AG20443 (cell line): ENCODE measurements at places on chromosomes 12 and 14.
A peak's percentile ranks its signal among the peaks of the same experiment; 100 is the strongest.

DNA sequence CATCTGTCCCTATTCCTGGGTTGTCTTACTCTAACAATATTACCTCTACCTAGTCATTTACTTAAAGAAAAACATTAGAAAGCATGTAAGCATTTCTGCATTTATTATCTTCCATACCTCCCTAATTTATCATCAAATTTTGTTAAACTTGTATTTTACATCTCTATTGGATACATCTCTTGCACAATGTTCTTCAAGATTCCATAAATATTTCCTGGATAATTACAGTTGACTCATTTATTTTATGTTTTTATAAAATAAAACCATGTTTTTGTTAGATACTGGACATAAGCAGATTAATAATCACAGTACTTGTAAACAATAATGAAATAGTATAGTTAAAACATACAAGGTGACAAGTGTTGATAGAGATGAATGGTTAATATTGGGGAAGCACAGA is 209.0 kb downstream of the TMTC3 start:
- DNase-seq, result no peak

DNA sequence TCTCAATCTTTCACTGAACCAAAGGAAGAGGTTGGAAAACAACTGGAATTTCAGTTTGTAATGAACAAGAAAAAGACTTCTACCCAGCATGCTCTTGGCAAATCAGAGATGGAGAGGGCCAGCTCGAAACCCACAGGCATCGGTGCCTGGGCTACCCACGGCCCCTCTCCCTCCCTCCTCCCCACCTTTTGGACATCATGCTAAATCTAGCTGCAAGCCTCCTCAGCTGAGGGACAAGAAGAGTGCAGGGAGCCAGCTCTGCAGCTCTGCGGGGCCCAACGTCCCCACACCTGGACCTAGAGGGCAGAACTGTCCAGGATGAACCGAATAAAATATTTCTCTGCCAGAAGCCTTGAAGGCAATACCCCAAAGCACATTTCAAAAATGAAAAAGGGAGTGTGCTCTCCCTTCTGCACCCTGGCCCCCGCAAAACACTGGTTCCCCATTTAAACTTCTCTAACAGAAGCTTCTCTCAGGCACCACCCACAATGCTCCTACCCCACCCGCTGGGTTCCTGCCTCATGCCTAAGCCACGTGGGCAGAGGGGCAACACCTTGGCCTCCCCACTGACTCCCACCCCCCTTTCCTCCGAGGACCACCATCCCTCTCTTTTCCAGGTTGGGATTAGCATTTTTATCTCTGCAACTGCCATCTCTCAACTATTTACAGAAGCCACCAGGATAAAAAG is 8.2 kb downstream of the CAMKK2 start:
- DNase-seq, result no peak

DNA sequence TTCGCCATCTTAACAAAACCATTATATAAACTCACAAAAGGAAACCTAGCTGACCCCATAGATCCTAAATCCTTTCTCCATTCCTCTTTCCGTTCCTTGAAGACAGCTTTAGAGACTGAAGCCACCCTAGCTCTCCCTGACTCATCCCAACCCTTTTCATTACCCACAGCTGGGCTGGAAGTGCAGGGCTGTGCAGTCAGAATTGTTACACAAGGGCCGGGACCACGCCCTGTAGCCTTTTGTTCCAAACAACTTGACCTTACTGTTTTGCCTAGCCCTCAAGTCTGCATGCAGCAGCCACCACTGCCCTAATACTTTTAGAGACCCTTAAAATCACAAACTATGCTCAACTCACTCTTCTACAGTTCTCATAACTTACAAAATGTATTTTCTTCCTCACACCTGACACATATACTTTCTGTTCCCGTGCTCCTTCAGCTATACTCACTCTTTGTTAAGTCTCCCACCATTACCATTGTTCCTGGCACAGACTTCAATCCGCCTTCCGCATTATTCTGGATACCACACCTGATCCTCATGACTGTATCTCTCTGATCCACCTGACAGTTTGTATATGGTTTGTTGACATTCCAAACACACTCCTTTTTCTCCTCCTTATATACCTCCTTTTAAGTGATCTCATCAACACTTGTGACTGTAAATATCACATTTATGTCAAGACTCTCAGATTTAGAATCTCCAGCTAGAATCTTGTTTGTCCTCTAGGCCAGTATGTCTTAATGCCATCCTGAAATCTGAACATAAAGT is 208.7 kb downstream of the KITLG start:
- DNase-seq, result peak; percentile 79

DNA sequence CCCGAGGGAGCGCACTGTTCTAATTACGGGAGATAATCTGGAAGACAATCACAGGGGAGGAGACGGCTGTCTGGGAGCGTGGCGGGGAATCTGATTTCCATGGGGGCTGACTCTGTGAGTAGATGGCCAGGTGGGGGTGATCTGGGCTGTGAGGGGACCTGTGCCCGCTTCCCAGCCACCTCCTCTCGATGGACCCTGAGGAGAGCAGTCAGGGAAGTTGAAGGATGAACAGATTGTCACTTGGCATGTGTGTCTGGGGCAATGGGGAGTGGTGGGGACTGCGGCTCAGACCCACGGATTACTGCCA is 22.6 kb downstream of the GALNT9 start:
- DNase-seq, result no peak

DNA sequence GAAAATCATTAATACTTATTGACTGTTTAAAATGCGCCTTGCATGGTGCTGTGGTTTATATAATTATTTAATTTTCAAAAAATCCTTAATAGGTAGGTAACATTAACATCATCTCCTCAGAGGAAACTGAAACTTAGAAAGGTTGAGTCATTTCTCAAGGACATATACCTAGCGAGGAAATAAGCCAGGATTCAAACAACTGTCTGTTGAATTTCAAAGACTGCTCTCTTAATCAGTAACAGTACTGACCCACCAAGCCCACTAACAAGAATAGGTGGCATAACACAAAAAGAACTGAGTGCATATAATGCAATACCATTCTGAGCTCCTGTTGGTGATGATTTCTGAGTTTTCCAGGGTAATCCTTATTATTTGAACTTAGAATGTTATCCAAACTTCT is 174.3 kb downstream of the SOX5 start:
- no peak for DNase-seq

- DNase-seq, result peak; percentile 69
These were observed 162.6 kb downstream of the MYRFL start for GRCh38 chr12:69987579-69988091.

DNA sequence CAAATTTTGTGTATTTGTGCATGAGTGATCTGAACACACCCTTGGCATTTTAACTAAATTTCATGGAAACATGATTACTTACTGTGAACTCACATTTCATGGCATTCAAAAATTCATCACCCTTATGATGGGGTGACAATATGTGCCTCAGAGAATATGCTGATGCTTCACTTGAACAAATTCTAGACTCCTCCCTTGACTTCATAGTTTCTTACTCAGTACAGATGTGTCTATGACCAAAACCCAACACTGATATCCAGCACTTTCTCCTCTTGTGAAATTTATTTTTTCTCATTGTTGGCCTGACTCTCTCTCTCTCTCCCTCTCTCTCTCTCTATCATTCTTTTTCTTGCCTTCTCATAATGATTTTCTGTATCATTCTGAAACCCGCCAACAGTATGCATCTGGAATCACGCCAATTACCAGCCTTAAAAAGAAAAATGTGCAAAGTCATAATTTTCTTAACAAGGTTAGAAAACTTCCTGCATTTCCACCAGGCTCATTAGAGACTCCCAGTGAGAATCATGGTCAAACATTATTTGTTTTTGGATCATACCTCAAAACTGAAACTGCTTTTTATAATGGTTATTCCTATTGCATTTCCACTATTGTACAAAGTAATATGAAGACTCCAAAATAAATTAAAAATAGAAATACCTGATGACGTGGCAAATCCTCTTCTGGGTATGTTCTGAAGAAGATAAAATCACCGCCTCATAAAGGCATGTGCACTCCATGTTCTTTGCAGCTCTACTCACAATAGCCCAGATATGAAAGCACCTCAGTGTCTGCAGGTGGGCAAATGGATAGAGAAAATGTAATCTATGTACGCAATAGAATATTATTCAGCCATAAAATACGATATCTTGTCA is 722.2 kb downstream of the TMEM121 start:
- no peak for DNase-seq

- DNase-seq, result no peak
These were observed 379.9 kb downstream of the AEBP2 start for GRCh38 chr12:19819231-19819630.

DNA sequence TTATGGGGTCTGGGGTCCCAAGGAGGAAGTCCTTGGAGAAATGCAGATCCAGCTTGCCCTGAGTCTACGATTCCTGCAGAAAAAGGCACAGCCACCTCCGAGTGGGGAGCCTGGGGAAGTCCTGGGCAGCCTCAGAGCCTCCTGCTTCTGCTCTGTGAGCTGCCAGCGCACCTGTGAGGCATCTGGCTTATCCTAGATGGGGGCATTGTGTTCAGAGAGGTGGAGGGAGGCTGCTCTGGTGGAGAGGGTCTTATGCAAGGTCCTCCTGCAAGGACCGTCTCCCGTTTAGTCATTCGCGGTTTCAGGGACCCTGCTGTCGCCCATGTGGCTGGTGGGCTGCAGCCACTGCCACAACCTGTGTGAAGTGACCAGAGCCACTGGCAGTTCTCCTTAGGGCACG is 53.0 kb upstream of the PRMT8 start:
- DNase-seq, result no peak

DNA sequence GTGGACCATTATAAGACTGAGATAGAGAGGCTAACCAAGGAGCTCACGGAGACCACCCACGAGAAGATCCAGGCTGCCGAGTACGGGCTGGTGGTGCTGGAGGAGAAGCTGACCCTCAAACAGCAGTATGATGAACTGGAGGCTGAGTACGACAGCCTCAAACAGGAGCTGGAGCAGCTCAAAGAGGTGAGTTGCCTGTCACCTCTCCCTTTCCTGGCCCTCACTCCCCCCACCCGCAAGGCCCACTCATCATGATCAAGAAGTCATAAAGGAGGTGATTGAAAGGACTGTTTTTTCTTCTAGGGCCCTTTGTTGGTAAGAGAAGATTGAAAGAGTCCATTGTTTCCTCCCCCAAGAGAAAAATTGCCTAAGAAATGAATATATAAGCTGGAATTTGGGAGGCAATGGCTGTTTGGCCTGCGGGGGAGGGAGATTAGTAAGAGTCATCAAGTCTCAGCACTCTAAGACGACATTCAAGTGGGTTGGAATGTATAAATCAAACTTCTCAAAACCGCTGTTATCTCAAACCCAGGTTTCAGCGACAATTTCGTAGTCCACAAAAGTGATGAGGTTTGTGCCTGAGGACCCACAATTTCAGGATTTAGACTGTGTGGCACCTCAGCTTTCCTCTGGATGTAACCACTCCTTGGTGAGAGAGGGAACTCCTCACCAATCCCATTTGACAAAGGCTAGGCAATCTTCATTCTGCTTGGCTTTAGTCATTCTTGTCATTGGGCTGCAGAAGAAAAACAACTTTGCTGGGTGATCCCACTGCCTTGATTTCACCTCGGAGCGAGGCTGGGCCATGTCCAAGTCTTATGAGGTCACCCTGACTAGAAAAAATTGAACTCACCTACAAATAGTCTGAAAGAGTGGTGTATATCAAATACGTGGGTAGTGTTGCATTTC is 966 bp downstream of the BICD1 start:
- DNase-seq, result peak; percentile 54

DNA sequence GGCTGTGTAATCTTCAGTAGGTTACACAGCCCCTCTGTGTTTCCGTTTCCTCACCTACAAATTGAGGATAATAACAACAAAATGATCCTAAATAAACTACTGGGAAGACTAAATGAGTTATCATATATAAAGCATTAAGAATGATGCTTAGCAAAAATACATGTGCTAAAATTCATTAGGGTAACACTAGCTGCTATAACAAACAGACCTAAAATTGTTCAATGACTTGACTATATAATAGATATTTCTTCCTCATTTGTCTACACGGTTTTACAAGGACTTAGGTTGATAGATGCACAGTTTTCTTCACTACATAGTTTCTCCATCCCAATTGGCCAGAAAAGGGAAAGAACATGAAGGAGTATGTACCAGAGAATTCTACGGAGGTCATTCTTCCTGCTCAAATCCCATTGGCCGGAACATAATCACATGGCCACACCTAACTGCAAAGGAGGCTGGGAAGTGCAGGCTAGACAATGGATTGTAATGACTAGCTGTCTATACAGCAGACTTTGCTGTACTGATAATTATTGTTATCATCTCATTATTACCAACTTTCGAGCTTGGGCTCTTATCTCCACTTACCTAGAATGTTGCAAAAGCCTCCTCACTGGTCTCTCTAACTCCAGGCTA is 223.5 kb upstream of the NUDT4 start:
- DNase-seq, result no peak

GRCh38 chr12:80033448-80033847 is 65.9 kb upstream of the OTOGL start:
- DNase-seq, result peak; percentile 40

GRCh38 chr12:6424008-6424347 is 20.8 kb upstream of the CD27 start:
- no peak for DNase-seq

DNA sequence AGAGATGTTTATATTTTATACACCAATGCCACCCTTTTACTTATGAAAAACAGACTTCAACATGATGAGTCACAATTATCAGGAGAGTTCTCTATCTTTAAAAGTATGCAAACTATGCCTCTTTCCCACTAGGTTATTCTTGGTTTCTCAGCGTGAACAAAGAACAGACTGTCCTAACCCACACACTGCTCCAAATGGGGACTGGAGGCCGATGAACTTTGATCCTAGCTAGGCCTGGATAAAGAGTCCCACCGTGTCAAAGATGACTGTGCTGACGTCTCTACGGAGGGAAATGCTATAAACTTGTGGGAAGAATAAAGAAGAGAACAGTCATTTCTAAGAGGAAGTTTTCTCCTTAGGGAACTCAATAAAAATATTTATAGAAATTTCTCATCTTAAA is 160.1 kb downstream of the EPS8 start:
- DNase-seq, result peak; percentile 70

- DNase-seq, result no peak
These were observed 2.4 kb downstream of the LRIG3 start for GRCh38 chr12:58917699-58918468.

- DNase-seq, result peak; percentile 90
These were observed at the start of gene DENND5B for GRCh38 chr12:31590642-31591379. TSS of gene DENND5B (minus strand) at chr12:31591136. CDS start at chr12:31590832, 304 bp downstream.

DNA sequence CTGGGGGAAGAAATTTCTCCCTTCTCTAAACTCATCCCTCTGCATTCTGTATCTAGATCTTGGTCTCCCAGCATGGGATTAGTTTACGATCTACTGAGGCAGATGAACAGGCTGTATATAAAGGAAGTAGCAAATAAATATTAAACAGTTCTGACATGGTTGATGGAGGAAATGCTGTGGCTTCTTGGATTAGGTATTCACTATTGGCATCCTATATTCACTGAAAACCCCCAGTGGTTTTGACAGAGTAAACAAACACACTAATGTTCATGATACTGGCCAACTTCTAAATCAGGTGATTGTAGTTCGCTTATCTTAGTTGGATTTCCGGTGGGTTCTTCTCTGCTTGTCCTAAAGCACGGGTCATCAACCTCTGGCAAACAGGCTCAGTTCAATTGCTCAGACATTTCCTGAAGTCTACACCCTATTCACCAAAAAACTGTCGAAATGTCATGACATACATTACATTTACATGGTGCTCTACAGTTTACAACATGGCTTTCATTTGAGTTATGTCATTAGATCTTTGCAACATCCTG is 433.9 kb downstream of the EGLN3 start:
- no peak for DNase-seq
